Left lung (tissue), 14 donors: ENCODE measurements at places on chromosomes 1 and 21. TPM values are rescaled to one million over a fixed set of nuclear protein-coding genes. Genes with fewer than 3 reads are reported as not detected.

DNA sequence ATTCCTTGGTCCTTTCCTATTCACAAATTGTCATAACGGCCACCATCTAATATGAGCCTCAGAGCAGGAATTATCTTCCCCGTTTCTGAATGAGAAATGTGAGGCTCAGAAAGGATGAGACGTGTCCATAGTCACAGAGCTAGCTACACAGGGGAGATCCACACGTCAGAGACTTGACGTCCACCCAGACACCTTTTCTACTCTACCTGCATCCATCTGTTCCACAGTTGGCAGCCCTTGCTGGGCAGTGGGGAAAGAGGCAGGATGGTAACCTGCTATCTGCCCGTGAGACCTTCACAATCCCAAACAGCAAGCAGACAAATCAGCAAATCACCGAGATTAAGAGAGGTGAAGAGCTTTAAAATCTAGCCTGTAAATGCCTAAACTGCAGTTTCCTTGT, 8.4 kb downstream of the RIMS3 start:
- no peak for DNase-seq

DNA sequence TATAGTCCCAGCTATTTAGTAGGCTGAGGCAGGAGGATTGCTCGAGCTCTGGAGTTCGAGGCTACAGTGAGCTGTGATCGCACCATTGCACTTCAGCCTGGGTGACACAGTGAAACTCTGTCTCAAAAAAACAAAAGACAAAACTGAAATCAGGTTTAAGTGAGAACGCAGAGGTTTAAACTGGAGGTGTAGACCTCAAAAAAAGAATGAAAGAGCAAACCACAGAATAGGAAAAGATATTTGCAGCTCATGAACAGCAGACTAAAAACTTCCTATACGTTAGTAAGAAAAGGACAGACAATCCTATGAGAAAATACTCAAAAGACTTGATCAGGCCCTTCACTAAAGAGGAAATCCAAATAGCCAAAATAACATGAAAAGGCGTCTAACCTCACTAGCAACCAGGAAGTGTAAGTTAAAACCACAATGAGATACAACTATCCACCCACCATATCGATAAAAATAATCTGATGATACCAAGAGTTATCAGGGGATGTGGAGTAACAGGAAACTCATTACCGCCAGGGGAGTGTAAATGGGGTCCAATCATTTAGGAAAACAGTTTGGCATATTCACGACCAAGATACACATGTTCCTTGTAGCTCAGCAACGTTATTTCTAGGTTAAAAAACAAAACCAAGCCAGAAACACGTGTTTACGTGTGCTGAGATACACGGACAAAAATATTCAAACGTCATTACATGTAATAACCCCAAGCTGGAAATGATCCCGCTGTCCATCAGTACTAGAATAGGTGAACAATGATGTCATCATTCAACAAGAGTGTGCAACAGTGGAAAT, 9.8 kb downstream of the TNFRSF9 start:
- DNase-seq, result no peak

GRCh38 chr1:220943319-220943996, 64.2 kb downstream of the HLX start:
- no peak for DNase-seq

DNA sequence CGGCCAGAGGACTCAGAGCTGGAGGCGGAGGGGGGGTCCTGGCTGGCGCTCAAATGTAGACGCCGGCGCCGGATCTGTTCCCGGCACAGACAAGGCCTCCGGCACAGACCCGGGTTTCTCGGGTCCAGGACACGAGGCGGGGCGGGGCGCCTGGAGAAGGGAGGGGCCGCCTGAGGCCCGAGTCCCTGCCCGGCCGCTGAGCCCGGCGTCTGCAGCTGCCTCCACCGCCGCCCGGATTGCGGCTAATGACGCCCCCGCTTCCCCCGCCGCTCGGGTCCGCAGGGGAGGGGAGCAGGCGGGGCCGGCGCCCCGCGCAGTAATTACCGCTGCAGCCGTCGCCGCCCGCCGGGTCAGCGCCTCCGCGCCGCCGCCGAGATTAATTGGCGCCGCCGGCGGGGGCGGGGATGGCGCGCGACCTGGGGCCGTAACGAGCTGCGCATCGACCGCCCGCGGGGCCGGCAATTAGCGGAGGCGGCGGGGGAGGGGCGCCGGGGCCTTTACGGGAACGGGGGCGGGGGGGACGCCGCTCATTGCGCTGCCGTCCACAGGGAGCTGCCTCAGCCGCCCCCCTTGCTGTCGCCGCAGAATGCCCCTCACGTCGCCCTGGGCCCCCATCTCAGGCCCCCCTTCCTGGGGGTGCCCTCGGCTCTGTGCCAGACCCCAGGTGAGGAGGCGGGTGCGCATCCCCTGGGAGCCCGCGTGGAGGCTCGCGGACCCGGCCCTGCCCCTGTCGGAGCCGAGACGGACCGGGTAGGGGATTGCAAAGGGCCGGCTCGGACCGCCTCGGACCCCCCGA, 17.3 kb downstream of the NOC2L start:
- peak; percentile 88 for DNase-seq

- no peak for DNase-seq
Observed at GRCh38 chr1:221437926-221438325, 304.0 kb downstream of the DUSP10 start.

DNA sequence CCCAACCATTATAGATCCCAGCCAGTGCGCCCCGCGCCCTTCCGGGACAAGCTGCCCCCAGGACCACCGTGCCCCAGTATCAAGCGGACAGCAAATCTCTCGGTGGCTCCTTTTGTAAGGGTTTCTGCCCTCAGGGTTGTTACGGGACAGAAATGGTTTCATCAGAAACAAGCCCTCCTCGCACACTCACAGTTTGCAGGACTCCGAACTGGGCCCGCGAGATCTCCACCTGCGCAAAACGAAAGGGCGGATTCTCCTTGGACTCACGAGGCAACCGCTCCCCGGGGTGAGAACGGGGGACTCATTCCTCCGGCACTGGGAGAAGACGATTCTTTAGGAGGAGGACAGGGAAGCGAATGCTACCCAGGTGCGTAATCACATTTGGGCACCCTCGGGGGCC, 51.1 kb upstream of the H6PD start:
- DNase-seq, result no peak

DNA sequence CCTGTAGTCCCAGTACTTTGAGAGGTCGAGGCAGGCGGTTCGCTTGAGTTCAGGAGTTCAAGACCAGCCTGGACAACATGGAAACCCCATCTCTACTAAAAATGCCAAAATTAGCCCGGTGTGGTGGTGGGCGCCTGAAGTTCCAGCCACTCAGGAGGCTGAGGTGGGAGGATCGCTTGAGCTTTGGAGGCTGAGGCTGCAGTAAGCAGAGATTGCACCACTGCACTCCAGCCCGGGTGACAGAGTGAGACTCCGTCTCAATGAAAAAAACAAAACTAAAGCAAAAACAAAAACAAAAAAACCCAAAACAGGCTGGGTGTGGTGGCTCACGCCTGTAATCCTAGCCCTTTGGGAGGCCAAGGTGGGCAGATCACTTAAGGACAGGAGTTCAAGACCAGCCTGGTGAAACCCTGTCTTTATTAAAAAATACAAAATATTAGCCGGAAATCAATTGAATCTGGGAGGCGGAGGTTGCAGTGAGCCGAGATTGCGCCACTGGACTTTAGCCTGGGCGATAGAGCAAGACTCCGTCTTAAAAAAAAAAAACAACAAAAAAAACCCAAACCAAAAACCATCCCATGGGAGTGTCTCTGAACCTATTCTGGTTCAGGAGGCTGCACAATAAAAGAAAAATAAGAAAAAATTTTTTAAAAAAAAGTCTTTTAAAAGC, 1.7 kb upstream of the CGN start:
- no peak for DNase-seq

GRCh38 chr1:30697571-30698376, 25.6 kb downstream of the MATN1 start:
- DNase-seq, result no peak

GRCh38 chr1:21022279-21023040, 154.2 kb downstream of the EIF4G3 start:
- peak; percentile 47 for DNase-seq

DNA sequence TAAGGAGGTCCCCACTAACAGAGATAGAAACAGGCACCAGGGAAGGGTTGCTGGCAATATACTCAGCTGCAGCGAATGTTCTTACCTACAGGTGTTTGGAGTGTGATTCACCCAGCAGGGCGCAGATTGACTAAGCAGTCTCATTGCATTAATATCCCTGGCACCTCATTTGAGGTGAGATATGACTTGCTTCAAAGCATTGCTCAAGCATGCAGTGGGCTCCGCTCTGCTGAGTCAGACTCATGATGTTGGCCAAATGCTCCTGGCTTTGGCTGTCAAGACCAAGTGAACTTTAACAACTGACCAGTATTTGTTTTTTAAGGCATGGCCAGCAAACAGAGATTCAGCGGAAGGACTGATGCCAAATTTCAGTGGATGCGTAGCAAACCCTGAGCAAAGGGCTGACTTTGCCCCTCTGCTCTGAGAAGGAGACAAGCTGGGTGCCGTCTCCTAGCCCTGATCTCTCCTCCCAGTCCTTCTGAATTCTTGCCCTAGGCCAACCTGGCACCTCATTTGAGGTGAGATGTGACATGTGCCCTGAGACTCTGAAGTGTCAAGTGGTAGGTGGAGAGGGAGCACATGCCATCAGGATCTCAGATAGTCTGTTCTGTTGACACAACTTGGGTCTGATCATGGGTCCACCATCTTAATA, 187.1 kb upstream of the COA6 start:
- DNase-seq, result no peak

DNA sequence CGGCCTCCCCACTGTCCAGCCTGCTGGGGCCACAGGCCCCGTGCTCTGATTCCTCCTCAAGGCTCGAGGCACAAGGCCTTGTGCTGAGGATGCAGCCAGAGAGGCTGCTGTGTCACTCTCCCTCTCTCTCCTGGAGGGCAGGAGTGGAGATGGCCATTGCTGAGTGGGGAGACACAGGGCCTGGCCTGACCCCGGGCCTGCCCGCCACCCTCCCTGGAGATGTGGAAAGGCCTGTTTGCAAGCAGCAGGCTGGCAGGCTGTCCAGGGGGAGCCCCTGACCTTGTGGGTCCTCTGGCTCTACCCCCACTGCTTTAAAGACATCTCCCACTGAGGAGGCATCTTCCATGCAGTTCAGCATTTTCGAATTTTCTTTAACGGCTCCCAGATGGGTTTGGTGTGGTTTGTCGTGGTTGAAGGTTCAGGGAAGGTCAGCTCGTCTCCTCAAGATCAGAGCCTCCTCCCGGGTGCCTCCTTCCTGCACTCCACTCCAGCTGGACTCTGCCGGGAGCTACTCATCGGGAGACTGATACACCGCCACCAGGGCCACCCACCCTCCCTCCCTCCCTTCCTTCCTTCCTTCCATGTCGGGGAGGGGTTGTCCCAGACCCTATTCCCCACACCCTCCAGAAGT, 69.1 kb downstream of the SPSB1 start:
- DNase-seq, result no peak

- no peak for DNase-seq
Observed at GRCh38 chr1:48966583-48966982, 189.9 kb upstream of the BEND5 start.

DNA sequence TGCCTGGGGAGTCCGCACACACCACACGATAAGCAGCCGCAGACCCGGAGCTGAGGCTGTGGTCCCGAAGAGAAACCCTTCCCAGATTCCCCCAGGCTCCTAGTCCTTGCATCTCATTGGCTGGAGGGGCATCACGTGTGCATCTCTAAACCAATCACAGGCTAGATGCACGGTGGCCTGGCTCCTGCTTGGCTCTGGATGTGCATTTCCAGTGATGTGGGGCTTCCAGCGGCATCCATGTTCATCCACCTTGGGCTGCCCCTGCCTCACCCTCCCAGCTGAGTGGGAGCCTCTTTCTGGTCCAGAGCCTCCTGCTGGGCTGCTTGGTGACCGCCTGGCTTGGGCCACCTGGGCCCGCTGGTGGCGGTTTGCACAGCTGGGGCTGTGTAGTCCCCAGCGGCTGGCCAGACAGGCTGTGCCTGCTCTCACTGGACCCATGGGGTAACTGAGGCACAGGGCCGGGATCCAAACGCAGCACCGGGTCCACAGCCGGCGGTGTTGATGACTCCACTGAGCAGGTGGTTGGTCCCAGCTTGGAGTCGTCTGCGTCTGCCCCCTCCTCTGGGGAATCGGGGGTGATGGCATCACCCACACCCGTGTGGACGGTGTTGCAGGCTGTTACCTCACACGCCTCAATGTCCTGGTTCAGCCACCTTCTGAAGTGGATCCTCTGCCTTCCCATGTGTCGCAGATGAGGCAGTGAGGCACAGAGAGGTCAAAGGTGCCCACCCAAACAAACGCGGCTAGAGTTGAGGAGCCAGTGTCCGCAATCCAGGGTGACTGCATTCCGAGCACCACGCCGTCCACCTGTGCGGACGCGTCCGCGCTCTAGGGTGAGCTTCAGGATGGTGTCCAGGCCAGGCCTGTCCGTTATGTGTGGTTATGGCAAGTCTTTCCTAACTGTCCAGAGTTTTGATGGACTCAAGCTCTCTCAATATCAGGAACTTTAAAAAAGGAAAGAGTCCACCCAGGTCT, 41.3 kb downstream of the COL6A1 start:
- no peak for DNase-seq

- DNase-seq, result no peak
Observed at GRCh38 chr1:172140591-172140990, 279.9 kb upstream of the C1orf105 start.

GRCh38 chr1:214632091-214632490, 29.1 kb downstream of the CENPF start:
- no peak for DNase-seq

DNA sequence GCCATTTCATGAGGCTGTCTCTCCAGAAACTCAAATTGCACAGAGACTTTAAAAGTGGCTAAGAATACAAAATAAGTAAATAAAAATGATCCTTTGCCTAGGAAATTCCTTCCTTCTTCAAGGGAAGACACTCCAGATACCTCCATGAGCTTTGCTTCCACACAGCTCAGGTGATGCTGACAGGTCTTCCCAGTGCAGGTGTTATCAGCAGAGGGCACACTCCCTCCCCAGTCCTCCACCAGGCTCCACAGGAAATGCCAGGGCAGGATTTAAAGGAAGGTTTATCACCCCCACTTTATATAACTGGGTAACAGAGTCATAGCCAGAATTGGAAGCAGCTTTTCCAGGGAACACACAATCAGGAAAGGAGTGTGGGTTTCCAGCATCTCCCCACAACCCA, 5.7 kb downstream of the HSD3B2 start:
- no peak for DNase-seq

DNA sequence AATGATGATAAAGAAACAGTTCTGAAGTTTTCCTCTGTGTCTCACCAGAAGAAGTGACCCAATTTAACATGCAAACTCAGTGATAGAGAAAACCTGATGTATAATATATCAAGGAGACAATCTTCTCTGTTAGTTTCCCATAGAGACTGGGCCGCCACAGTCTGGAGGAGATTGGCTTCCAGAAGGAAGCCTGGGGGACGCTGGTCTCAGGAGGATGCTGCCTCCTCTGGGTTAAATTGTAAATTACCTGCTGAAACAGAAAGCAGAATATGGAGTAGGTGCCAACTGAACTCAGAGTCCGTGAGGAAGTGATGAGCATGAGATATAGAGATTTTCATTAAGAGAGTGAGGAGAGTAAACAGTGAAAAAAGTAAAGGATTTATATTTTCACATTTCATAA, 15.8 kb downstream of the OR14I1 start:
- no peak for DNase-seq

- DNase-seq, result no peak
Observed at GRCh38 chr1:29460694-29461093, 224.4 kb downstream of the PTPRU start.

- no peak for DNase-seq
Observed at GRCh38 chr1:25439287-25439686, 8.6 kb downstream of the MACO1 start.

The PFKFB2 gene
- 13.4 TPM for polyA plus RNA-seq

The PRAMEF18 gene
- not detected for polyA plus RNA-seq

The ZP4 gene
- polyA plus RNA-seq, result not detected

The ATAD3A gene
- 27.8 TPM for polyA plus RNA-seq

The KRTAP11-1 gene
- not detected for polyA plus RNA-seq

The KRTAP26-1 gene
- not detected for polyA plus RNA-seq

The HORMAD1 gene
- not detected for polyA plus RNA-seq

The TMEM269 gene
- polyA plus RNA-seq, result 1.2 TPM
